AG08396 (cell line): ENCODE measurements at places on chromosomes 2 and 18.

GRCh38 chr2:53208815-53209214 is 558.8 kb upstream of the CHAC2 start:
- no peak for DNase-seq

GRCh38 chr2:137049518-137049917 is 284.2 kb downstream of the THSD7B start:
- DNase-seq = no peak

DNA sequence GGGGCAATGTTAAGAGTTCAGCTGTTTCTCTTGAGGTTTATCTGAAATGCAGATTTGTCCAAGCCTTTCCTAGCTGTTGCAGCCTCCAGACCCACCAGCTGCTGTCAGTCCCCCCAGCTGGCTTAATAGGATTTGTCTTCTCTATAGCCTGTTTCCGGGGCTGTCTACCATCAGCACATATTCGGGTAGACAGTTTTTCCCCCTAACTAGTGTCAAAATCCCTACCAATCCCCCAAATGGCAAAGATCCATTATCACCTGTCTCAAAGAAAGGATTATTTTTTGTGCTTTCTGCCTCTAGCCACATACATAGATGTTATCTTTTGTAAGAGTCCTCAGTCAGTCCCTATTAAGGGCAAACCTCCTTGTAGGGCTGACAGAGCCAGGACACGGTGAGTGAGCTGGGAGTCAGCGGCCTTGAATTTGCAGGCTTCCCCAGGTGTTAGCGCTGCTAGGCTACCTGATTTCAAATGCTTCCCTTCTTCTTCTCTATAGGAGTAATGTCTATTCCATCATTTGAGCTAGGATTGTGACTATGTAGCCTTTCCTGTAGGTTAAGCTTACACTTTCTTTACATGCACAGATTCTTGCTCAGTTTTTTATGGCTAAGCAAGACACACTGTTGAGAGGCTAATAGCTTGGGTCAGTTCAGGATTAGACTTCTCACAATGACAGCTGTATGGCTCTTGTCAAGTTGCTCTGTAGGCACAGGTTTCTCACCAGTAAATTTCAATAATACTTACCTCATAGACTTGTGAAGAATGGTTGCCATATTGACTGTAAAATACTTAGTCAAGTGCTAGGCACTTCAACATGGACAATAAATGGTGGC is 171.1 kb upstream of the UNC80 start:
- no peak for DNase-seq

DNA sequence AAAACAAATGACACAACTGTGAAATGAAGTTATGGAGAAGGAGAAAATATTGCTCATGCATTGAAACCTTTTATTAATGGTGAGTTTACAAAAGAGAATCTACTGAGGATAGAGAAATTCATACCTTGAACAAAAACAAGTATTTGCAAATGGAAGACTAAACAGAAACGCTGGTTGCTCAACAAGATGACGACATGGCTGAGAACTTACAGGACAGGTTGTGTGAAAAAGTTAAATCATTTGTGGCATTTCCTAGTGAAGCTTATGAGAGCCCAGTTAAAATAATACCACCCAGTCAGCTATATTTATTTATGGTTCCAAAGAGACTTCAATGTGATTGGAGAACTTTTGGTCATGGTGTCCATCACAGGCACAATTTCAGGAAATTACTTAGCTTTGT is 148.6 kb upstream of the PKDCC start:
- no peak for DNase-seq

GRCh38 chr2:114160263-114160981 is 270.5 kb downstream of the ACTR3 start:
- DNase-seq = no peak

- DNase-seq = no peak
Observed at GRCh38 chr2:158650646-158651357, 144.3 kb upstream of the DAPL1 start.

- DNase-seq = peak; percentile 31
Observed at GRCh38 chr18:59056706-59057492, 82.8 kb upstream of the SEC11C start.

GRCh38 chr18:8876887-8877286 is 171.5 kb downstream of the MTCL1 start:
- no peak for DNase-seq

DNA sequence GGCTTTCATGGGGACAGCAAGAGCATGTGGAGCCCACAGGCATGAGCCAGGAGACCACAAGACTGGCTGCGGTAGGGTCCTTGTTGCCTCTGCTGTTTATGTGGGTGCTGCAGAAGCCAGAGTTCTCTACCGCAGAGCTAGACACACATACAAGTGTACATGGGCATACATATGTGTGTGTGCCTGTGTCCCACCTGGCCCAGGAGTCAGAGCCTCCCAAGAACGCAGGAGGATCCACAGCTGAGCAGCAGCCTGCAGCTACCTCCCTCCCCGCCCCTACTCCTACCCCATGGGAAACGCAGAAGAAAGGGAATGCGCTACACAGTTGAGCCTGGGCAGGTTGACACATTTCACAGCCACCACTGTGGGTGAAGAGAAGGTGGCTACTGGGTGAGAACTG is 438.1 kb upstream of the SMIM21 start:
- no peak for DNase-seq

DNA sequence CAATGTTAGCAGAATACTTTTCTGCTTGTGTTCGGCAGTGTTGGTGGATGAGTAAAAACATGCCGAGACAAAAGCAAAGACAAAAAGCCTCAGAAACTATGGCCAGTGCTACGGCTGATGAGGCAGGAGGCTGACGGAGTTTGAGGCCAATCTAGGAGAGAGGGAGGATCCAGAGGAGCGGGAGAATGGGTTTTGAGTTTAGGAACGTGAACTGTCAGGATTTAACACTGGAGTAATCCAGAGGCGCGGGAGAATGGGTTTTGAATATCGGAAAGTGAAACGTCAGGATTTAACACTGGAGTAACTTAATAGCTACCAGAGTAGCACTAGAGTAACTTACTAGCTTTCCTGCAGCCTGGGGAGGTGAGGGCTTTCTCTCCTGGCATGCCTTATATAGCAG is 37.4 kb downstream of the LYPD6B start:
- DNase-seq = no peak

- DNase-seq = no peak
Observed at GRCh38 chr2:148237911-148238310, 217.0 kb downstream of the MBD5 start.

- no peak for DNase-seq
Observed at GRCh38 chr2:101267671-101268656, 15.3 kb downstream of the CNOT11 start.

GRCh38 chr2:231709636-231709980 is 1.3 kb downstream of the PTMA start:
- no peak for DNase-seq

DNA sequence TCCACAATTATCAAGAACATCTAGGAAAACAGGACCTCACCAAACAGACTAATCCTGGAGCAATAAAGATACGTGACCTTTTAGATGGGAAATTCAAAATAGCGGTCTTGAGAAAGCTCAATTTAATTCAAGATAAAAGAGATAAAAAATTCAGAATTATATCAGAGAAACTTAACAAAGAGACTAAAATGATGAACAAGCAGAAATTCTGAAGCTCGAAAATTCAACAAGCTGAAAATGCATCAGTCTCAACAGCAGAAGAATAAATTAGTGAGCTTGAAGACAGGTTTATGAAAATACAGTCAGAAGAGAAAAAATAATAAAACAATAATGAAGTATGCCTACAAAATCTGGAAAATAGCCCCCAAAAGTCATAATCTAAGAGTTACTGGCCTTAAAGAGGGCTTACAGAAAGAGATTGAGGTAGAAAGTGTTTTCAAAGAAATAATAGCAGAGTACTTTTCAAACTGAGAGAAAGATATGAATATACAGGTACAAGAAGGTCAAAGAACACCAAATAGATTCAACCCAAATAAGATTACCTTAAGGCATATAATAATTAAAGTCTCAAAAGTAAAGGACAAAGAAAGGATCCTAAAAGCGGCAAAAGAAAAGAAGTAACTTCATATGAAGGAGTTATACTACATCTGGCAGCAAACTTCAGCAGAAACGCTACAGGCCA is 13.2 kb downstream of the ORC4 start:
- no peak for DNase-seq

GRCh38 chr2:41836948-41837347 is 210.9 kb upstream of the PKDCC start:
- DNase-seq = peak; percentile 46

DNA sequence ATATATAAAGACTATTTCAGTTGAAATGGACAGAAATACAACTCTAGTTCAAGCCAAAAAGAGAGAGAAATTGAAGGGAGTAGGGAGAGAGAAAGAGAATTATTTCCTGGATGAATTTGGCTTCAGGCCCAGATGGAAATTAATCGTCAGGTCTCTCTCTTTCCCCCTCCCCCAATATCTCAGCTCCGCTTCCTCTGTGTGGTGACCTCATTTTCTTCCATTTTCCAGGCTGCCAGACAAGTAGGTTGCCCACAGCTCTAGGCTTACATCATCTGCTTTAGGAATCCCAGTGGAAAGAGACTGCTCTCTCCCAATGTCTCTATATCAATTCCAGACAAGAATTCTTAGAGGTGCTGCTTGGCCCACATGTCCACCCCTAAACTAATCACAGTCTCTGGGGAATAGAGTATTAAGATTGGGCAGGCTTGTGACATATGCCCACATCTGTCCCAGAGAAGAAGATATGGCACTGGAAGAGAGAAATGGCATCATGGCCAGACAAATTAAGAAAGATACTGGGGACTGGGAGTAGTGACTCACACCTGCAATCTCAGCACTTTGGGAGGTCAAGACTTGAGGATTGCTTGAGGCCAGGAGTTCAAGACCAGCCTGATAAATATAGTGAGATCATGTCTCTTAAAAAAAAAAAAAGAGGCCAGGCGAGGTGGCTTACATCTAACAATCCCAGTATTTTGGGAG is 37.2 kb upstream of the CFAP36 start:
- DNase-seq = peak; percentile 20

- no peak for DNase-seq
Observed at GRCh38 chr2:20957788-20958525, 85.9 kb downstream of the APOB start.

DNA sequence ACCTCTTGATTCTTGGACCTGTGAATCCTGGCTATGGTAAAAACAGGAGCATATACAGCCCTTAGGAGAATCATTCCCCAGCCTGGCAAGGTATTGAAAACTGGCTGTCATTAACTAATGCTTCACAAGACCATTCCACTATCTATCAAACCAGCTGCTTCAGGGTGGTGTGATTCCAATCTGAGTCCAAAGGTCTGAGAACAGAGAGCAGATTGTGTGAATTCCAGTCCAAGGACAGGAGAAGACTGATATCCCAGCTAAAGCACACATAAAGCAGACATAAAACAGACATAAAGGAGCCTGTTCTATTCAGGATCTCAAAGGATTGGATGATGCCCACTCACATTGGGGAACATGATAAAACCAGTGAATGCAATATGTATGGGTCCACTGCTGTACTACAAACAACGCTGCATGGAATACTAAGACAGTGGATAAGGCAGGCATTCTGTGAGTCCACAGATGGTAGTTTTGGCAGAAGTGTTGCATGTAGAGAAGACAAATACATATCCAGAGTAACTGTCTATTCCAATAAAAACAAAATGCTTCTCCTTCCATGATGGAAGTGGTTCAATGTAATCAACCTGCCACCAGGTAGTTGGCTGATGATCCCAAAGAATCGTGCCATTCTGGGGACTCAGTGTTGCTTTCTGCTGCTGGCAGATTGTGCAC is 363.9 kb downstream of the KCNJ3 start:
- DNase-seq = no peak

GRCh38 chr18:452816-453215 is 47.7 kb downstream of the COLEC12 start:
- DNase-seq = no peak

DNA sequence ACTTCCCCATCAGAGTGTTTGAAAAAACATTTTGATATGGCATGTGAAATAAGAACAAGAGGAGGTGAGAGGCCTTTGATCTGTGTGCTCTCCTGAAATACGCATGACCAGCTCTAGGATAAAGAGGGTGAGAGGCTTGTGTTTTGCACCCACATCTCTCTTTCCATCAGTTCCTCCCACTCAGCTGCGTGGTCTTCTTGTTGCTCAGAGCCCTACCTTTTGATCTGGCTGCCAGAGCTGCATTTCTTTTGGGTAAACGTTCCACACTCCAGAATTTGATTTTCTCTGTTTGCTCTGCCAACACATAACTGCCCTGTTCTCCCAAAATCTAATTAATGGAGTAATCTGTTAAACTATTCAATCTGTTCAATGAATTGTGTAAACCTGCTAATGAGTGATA is 72.0 kb upstream of the FN1 start:
- DNase-seq = no peak

DNA sequence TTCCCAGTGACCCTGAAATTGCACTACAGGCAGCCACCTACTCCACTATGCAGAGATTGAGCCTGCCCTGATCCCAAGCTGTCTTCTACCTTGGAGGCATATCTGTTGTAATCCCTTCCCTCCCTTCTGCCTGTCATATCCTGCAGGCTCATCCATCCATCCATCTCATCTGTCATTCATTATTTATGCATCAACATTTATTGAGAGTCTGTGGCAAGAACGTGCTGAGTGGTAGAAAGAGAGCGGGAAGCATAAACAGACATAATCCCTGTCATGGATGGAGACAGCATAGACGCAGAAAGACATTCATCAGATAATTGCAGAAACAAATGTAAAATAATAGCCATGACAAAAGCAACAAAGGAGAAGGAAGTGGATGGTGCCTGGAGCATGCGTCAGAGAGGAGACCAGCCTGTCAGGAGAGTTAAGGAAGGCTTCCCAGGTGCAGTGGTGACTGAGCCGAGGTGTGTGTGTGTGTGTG is 110.7 kb upstream of the STPG4 start:
- DNase-seq = no peak

DNA sequence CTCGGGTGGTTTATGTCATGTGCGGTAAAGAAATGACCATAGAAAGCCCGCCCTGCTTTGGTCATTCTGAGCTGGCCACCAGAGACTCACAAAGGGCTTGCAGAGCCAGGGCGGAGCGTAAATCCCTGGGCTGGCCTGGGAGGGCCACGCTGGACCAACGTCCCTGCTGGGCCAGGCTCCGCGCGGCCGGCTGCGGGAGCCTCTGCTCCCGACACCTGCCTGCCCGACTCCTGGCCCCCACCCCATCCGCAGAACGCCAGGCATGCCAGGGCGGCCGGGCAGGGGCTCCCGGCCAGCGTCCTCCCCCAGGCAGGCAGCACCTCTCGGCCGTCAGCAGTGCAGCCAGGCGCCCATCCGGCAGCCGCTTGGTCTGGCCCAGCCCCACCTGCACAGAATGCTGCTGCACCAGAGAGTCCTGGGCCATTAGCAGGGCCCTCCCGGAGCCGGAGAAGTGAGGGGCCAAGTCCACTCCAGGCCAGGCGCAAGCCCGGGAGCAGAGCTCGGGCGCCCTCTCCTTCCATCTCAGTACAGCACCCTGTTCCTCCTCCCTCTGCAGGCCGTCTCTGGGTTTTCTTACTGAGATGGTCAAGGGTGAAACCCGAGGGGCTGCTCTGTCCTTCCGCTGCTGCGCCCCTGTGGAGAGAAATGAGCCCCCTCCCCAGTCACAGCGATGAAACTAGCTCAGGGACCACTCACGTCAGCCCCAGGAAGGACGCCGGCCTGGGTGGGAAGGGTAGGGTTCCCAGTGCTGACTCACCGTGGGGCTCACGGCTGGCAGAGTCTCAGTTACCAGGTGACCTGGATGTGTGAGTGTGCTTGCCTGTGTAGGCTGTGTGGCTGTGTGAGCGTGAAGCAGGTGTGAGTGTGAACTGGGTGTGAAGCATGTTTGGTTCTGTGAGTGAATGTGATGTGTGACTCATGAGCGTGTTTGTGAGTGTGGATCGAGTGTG is 83.3 kb downstream of the PTGR3 start:
- DNase-seq = no peak

- DNase-seq = no peak
Observed at GRCh38 chr2:101153787-101154186, 2.6 kb upstream of the TBC1D8 start.
